ENCODE measurements at places on chromosomes 4 and X.

DNA sequence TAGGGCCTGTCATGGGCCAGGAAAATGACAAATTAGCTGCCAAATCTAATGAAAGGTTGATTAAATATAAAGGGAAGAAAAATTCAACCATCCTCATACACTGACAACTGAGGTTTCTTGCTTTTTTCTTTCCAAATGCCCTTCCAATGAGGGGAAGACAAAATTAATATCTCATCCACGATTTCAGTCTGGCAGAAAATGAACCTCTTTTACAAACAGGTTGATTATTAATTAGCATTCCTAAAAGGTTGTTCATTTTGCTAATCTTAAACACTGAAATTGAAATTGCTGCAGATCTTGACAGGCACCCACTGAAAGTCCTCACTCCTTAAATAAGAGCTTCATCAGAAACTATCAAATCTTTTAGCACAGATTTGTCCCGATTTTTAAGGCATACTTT lies 45.5 kb downstream of the NPFFR2 start:
- DNase-seq, result no peak

DNA sequence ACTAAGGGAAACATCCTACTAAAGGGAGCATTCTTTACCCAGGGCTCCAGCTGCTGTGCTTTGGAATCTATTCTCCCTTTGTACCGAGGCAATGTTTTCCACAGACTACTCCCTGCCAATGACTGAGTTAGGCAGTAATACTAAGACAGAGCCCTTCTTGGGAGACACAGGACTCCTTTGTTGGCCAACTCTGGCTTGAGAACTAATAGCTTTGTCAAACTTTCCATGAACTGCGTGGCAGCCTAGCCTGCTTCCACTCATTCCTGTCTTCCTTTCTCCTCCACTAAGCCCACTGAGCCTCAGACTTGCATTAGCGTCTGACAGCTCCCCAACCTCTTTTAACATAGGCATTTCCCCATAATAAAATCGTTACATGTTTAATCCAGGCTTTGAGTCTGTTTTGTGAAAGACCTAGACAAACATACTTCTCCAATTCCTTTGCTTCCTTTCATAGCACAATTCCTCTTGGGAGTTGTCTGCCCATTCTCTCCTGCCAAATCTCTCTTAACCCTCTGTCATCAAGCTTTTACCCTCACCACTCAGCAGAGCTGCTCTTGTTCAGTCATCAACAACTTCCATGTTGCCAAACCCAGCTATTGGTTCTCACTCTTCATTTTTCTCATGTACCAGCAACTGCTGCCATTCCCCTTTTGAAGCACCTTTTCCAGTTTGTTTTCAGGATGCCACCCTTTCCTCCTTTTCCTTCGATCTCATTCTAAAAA lies 300.3 kb upstream of the IGFBP7 start:
- DNase-seq, result no peak

DNA sequence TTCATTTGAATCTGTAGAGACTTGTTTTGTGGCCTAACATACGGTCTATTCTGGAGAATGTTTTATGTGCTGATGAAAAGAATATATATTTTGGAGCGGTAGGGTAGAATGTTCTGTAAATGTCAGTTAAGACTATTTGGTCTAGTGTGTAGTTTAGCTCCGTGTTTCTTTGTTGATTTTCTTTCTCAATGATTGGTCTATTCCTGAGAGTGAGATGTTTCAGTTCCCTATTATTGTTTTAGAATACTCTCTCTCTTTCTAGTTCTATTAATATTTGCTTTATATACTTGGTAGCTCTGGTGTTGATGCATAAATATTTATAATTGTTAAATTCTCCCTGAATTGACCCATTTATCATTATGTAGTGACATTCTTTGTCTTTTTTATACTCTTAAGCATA lies 236.5 kb downstream of the GLUD2 start:
- no peak for DNase-seq

DNA sequence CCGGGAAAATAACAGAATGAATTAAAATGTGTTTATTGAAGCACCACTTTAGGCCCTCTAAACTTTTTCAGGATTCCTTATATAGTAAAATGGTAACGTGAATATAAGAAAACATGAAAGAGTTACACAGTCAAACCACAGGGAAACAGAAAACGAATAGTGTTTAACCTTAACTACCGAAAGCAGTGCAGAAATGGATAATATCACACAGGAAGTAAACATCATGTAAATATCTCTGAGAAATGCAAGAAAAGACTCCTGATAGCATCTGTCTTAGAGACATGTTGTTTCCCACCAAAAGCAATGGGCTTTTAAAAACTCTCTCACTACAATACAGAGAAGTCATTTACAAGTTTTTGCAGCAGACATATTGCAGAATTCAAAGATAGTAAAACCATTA lies 323.9 kb upstream of the CXXC4 start:
- DNase-seq, result no peak
